ENCODE measurements at places on chromosomes 3 and 15.

GRCh38 chr3:74443102-74443501 lies 171.4 kb downstream of the CNTN3 start:
- DNase-seq = no peak

- no peak for DNase-seq
These were observed 1038.8 kb downstream of the AGBL1 start for GRCh38 chr15:87118435-87118834.

GRCh38 chr3:45943207-45943846 lies at the start of gene CXCR6:
Gene CXCR6 (plus strand): TSS chr3:45943464. CDS start chr3:45946482, 3,018 bp downstream.
- DNase-seq = no peak

- no peak for DNase-seq
These were observed 4.5 kb upstream of the TLNRD1 start for GRCh38 chr15:80996247-80996646.
